ENCODE measurements at places on chromosomes 2 and 18.

DNA sequence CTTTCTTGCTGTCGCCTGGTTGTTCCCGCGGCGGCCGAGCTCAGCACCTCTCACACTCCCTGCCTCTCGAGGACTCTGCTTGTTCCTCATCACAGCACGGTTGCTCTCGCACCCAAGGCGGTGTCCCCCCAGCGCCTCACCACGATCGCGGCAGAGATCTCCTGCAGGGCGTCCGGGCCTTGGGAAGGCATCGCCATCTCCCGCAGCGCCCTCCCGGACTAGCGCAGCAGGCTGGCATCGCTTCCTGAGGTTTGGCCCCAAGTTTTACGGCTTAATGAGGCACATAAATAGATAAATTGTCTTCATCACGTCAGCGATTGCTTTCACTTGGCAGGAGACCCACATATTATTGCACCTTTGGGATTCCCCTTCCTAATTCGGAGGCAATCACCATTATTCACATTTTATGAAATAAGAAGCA is 125.4 kb downstream of the RGPD3 start:
- DNase-seq: no peak

DNA sequence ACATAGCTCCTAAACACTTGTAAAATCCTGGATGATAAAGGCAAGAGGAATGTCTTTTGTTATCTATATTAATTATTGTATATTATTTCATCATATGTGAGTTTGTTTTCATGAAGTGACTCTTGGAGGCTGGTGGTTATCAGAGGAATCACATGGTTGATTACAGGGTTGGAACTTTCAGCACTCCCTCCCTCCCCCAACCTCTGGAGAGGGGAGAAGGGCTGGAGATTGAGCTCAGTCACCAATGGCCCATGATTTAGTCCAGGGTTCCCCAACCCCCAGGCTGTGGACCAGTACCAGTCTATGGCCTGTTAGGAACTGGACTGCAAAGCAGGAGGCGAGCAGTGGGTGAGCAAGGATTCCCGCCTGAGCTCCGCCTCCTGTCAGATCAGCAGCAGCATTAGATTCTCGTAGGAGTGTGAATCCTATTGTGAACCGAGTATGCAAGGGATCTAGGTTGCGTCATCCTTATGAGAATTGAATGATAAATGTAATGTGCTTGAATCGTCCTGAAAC is 37.7 kb downstream of the FBXO48 start:
- DNase-seq: no peak

GRCh38 chr2:75311993-75312392 is 112.7 kb upstream of the TACR1 start:
- no peak for DNase-seq

DNA sequence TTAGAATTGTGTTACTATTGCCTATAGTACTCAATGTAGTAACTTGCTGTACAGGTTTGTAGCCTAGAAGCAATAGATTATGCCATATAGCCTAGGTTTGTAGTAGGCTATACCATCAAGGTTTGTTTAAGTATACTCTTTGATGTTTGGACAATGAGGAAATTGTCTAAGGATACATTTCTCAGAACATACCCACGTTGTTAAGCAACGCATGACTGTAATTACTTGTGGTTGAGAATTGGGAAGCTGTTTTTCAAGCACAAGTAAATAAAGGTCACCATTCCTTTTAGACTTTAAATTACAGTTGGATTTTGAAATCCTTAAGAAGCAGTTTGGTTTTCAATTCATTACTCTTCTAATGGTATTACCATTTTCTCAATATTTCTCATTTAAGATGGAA is 89.8 kb upstream of the KCNH7 start:
- no peak for DNase-seq

GRCh38 chr2:171718720-171719119 is 31.5 kb downstream of the DYNC1I2 start:
- no peak for DNase-seq

DNA sequence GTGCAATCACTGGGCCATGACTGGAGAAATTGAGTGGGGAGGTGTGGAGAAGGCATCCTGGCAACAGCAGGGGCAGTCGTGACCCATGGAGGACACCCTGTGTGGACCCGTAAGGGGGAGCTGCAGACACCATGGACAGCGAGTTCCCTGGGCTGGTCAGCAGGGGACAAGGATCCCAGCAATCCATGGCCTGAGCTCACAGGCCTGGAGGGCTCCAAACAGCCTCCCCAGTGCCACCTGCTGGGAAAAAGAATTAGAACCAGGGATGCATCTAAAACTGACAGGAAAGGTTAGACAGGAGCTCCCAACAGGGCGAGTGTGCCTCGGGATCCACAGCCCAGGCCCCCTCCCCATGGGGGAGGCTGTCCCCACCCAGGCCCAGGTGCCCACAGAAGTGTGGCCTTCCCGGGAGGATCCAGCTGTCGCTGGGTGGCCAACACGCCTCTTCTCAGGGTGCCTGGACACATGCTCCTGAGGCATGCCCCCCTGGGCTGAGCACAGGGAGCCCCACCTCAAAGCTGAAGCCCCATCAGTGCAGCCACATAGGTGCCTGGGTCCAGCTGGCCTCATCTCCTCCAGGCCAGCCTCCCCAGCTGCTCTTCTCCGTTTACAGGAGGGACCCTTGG is 20.5 kb upstream of the KIF1A start:
- DNase-seq: no peak

GRCh38 chr2:190670182-190670946 is 21.5 kb downstream of the NAB1 start:
- no peak for DNase-seq

DNA sequence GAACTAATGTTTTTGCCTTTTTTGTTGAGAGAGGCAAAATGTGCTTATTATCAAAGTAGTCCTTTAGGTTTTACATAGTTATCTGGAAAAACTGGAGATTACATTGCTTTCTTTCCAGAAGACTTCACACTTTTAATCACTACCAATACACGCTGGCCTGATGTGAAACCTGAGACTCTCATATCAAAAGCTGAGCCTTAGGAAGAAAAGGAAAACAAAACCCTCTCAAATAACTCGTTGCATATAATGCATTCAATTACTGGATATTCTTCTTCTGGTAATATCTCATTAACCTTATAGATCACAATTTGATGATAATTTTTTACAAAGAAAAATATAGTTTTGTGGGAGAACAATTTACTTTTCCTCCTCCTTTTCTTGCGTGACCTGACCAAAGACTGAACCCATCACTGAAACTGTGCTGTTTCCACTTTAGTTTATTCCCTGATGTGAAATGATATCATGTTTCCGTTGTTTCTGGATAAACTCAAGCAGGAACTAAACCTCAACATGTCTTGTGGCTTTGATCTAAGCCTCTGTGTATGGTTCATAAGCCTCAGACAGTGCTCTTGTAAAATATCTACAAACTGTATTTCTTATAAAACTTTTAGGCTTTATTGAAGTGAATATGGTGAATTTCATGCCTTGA is 332.4 kb downstream of the GULP1 start:
- no peak for DNase-seq

DNA sequence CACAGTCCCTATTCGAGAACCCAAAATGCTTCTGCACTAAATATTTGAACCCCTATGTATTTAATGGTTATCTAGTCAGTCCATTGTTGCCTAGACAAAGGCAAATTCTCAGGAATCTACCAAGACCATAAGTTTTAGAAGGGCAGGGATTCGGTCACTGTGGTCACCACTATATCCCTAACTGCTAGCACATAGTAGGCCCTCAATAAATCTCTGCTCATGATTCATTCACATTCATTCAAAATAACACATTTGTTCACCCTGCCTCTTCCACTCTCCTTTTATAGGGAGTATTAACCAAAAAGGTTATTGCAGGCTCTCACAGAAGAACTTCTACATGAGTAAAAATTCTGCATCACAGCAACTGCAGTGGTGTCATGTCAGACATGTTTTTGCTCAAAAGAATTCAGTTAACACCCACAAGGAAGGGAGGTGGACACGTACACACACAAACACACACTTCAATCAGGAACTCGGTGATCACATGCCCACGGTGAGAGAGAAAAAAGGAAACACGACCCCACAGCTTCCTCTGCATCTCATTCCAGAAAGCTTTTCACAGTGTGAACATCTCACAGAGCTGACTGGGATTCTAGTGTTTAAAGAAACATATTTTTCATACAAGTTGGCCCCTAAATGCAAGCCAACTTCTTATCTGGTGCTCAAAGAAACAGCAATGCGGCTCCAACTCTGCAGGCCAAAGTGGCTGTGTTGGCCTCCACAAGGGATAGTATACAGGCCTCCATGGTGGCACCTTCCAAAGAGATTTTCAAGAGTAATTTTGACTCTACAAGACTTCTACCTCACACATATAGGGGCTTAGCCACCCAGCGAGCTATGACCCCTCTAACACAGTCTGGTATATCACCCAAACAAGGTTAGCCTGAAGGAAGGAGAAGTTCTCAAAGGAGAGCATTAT is 98.0 kb downstream of the ANKRD44 start:
- DNase-seq: no peak

DNA sequence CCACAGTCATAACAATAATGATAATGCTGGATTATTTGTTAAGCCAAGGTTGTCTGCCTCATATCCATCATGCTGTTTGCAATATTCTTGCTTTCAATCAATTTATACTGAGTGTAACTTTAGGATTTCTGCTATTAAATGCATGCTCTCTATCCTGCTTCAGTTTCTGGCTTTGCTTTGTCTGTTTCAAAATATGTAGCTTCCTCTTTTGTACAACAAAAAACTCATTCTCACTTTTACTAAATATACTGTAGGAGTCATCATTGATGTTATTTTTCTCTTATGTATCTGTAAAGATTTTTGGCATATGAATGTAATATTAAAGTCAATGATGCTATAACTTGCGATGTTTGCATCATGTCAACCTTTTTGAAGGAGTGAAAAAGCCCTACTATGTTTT is 149.3 kb downstream of the GPD2 start:
- no peak for DNase-seq

GRCh38 chr2:128734521-128735295 is 416.0 kb upstream of the HS6ST1 start:
- no peak for DNase-seq

GRCh38 chr2:28684142-28684858 is 67.3 kb upstream of the PPP1CB start:
- no peak for DNase-seq

GRCh38 chr2:47737191-47737975 is 45.6 kb upstream of the MSH6 start:
- DNase-seq: no peak

Measured in AG04449 (cell line).